ENCODE measurements at places on chromosomes 6 and 20.

DNA sequence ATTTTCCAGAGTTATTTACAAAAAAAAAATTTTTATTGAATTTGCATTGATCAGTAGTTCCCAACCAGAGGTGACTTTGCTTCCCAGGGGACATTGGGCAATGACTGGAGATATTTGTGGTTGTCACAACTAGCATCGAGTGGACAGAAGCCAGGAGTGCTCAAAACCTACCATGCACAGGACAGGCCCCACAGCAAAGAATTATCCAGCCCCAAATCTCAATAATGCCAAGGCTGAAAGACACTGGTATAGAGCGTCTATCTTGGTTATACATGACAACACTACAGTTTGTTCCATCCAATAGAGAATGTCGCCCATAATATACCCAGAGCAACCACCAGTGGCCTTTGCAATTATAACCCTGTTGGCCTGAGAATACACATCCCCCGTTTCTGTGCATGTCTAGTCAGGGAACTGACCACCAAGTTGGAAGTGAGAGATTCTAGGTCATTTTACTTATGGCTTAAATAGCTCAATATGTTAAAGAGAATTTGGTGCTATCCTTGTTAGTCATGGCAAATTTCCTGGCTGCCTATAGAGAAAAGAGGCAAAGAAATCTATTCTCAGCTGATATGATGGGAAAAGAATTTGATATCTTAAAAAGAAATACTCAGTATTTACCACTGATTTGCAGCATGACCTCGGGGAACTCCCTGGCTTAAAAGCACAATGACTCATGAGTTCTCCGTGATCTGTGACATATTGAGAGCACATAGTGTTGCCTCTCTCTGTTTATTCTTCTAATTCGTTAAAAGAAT, 76.0 kb upstream of the ADTRP start:
- no peak for DNase-seq

DNA sequence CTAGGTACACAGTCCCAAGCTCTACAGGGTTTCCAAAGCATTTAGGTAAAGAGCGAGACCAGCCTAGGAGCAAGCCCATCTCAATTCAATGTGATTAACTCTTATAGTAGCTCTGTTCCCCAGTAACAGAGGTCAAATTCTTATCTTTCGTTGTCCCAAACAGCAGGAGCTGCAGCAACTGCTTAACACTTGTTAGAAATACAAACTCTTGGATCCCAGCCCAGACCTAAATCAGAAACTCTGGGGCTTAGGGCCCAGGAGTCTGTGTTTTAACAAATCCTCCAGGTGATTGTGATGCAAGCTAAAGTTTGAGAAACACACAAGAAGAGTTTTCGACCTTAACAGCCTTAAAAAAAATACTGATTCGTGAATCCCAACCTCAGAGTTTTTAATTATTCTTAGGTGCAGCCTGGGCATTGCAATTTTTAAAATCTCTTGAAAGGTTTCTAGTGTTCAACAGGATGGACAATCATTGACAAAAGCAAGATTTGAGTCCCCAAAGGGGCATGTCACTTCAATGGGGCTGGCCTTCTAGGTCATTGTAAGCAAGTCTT, 127.4 kb upstream of the HCRTR2 start:
- DNase-seq, result no peak

DNA sequence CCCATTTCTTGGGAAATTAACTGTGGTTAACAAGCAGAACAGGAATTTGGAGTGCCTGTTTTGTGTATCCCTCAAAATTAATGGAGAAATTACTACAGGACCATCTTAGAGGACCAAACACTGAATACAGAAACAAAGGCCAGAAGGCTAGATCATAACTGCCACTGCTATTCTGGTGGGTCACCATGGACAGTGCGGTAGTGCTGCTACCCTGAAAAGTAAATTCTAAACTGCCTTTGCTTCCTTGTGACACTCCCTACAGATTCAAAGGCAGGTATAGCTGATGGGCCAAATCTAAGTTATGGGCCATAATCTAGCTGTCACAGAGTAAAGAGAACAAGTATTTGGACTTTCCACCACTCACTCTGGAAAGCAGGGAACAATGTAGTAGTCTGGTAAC, 575.8 kb upstream of the ADGRB3 start:
- DNase-seq, result no peak

GRCh38 chr20:47466213-47466612, 35.5 kb upstream of the NCOA3 start:
- no peak for DNase-seq
